Stimulated activated CD8-positive, alpha-beta memory T cell treated with anti-CD3 and anti-CD28 coated beads, Interleukin-15, amount 100 ng/mL, for 4 hours (primary cell): ENCODE measurements at places on chromosomes 7 and 10.

- no peak for DNase-seq
These were observed 288.4 kb upstream of the LRRTM3 start for GRCh38 chr10:66637273-66638036.

- DNase-seq, result no peak
These were observed 41.8 kb upstream of the FAM133B start for GRCh38 chr7:92631850-92632487.

DNA sequence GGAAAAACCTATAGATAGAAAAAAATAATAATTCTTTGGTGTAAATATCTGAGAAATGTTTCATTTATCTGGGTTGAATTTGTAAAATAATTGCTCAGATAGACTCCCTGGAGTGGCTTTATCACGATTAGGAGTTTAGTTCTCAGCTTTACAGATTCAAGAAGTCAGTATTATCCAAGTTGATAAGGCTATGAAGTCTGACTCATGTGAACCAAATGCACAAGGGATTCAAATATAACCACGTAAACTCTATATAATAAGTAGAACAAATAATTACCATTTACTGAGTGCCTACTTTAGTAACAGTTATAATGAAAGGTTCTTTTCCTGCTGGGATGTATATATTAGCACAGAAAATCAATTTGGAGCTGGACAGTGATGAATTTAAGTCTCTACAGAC, 290.4 kb downstream of the PRKG1 start:
- no peak for DNase-seq

DNA sequence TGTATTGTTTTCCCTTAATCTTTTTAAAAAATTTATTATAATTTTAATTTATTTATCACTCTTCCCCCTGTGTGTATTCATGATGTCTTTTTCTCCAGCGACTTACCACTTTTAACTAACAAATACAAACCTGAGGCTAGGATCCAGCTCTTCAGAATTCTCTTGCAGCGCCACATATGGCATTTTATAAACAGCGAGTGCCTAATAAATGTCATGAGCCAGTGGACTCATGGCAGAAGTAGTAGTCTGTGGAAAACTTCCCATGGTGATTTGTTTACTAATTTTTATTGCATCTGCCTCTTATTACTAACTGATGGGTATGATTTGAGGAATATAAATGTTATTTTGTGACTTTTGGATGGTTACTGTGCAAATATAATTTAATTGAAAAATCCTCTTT, 102.9 kb downstream of the EXOC4 start:
- DNase-seq, result no peak

DNA sequence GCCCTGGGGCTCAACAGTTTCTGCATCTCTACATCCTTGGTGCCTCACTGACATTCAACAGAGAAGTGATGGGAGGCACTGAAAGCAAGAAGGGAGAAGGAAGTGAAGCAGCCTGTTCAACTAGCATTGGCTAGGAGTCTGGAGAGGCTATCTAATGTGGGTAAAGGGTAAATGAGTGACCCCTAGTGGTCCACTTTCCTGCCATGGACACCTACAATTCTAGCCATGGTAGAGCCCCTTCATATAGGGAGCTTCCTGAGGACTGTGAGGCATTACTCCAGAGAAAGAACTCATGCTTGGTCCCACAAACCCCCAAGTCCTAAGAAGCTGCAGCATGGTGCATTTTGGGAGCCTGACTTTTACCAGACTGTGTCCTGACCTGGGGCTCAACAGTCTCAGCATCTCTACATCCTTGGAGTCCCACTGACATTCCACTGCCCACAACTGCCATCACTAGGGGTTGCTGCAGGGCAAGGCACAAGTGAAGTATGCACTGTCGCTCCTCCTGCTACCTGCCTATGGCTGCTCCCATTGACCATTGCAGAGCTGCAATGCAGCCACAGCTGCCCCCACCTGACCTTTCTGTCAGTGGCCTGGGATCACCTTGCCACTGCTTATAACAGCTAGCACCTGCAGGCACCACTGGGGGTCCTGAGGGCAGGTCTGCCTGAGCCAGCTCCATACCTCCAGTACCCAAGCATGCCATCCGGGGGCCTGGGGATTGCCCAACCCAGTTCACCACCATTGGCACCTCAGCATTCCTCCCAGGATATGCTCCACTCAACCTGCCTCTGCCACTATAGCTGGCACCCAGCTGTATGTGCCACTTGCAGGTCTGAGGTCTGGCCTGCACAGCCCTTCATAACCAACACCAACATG, 44.1 kb upstream of the CDK6 start:
- DNase-seq, result no peak

- no peak for DNase-seq
These were observed 37.4 kb downstream of the ZNRF2 start for GRCh38 chr7:30321882-30322192.

DNA sequence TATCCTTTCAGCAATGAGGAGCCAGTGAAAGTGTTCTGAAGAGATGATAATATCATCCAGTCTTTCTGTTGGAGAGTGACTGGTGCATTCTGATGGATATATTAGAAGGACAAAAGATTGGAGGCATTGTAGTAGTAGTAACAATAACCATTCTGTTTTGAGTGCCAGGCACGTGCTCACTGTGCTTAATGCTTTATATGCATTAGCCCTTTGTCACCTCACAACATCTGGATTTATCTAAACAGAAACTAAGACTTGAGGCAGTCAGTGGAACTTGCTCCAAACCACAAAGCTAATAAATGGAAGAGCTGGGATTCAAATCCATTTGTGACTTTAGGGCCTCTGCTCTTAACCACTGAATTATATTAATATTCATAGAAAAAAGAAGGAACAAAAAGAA, 84.5 kb upstream of the OIT3 start:
- DNase-seq, result no peak

GRCh38 chr7:155454183-155455112, 3.5 kb upstream of the EN2 start:
- DNase-seq, result no peak

DNA sequence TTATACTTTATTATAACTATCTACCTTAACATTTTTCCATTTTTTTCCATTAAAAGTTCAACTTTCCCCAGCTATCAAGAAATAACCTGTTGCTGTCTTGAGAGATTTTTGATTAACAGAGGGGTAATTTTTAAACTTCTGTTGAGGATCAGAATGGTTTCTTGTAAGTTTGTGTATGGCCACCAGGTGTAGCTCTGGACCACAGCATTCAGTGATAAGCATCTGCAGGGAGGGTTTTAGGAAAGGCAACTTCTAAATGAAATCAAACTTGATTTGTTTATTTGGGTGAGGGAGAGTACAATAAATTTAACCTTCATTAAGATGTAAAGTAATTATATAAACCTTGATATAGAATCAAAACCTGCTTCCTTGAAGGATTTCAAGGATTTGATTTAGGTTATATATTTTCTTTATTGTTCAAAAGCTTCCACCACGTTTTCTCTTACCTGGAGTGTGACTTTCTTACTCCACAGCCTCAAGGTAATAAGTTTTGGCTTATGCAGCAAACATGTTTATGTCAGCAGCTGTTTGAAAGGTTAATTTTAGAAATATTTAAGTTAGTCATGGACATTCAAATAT, 153.3 kb downstream of the STK31 start:
- DNase-seq, result no peak

DNA sequence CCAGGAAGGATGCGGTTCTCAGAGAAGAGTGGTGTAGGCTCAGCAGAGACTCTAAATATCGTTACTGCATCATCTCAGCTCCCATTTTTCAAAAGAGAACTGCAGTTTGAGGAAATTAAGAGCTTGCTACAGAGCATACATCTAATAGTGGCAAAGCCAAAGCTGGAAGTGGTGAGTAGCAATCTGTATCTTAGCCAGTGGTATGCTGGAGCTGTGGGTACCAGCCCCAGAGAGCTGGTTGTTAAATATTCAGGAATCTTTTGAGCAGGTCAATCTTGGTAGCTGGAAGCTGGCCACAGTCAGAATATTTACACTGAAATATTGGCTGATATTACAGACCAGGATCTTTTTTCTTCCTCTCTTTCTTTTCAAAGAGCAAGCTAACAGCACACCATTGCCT, 88.4 kb upstream of the STEAP1B start:
- no peak for DNase-seq

- DNase-seq, result no peak
These were observed 1131.9 kb upstream of the CELF2 start for GRCh38 chr10:9885761-9886160.

DNA sequence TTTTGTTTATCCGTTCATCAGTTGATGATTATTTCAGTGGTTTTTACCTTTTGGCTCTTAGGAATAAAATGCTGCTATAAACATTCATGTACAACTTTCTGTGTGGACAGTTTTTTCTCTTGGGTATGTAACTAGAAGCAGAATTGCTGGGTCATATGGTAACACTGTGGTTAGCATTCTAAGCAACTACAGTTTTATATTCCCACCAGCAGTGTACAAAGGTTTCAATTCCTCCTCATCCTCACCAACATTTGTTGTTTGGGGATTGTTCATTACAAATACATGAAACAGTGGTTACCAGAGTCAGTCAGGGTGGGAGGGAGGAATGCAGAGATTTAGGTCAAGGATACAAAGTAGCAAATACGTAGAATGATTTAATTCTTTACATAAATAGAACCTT, 97.0 kb downstream of the NPSR1 start:
- DNase-seq, result no peak

DNA sequence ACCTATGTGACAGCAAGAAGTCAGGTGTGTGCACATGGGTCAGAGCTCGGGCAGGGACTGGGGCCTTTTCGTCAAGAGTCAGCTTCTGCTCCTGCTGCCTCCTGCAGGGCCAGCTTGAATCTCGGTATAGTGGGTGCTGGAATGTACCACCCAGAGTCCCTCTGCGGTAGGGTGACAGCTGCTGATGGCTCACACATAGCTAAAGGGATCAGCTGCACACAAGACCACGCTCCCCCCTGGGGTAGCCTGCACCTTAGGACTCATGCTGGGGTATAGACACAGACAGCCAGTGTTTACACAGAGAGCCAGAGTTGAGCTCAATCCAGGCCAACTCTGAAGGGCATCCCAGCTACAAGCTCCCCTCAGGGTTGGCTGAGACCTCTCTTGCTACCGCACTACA, 14.0 kb upstream of the COL13A1 start:
- no peak for DNase-seq

DNA sequence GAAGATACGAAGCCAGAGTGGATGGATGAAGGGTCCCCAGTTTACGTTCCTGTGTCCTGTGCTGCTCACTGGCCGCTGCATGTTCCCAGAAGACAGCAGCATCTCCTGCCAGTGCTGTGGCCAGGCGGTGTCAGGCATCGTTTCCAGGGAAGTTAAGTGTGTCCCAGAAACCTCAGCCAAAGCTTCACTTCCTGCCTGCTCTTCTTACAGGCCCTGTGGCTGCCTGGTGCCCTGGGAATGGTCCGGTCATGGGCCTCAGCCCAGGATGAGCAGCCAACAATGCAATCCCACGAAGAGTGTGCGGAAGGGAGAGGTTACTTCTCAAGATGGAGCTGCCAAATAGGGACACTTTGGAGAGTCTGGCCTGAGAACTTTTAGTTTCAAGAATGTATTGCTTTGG, 99.7 kb upstream of the TARP start:
- no peak for DNase-seq

GRCh38 chr7:13041368-13041988, 354.0 kb downstream of the ARL4A start:
- no peak for DNase-seq

GRCh38 chr10:114174695-114175188, 739 bp upstream of the CCDC186 start:
- no peak for DNase-seq

- no peak for DNase-seq
These were observed 42.0 kb downstream of the CCDC6 start for GRCh38 chr10:59864141-59864962.

DNA sequence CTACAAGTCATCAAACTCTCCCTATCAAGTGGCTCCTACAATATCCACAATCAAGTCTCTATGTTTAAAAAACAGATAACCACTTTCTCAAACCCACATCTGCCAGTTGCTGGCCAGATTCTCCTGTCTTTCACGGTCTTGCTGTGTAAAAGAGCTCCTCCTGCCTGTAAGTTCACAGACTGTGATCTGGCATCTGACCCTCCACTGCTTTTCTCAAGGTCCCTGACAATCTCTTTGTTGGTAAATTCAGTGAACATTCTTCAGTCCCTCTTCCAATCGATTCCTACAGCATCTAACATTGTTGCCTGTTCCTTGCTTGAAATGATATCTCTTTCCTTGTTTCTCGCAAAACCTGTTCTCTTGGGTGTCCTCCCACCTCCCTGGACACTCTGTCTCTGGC, 18.5 kb upstream of the LMOD2 start:
- no peak for DNase-seq

- no peak for DNase-seq
These were observed 94.8 kb upstream of the HDAC9 start for GRCh38 chr7:18400726-18401125.

- peak; percentile 14 for DNase-seq
These were observed 84.0 kb downstream of the GSAP start for GRCh38 chr7:77331938-77332695.

- DNase-seq, result no peak
These were observed 64.8 kb downstream of the ARMC3 start for GRCh38 chr10:22992621-22993020.

GRCh38 chr7:143960813-143961610, 6.4 kb downstream of the OR2F1 start:
- DNase-seq, result no peak

GRCh38 chr10:121715969-121716368, 117.7 kb upstream of the FGFR2 start:
- no peak for DNase-seq

DNA sequence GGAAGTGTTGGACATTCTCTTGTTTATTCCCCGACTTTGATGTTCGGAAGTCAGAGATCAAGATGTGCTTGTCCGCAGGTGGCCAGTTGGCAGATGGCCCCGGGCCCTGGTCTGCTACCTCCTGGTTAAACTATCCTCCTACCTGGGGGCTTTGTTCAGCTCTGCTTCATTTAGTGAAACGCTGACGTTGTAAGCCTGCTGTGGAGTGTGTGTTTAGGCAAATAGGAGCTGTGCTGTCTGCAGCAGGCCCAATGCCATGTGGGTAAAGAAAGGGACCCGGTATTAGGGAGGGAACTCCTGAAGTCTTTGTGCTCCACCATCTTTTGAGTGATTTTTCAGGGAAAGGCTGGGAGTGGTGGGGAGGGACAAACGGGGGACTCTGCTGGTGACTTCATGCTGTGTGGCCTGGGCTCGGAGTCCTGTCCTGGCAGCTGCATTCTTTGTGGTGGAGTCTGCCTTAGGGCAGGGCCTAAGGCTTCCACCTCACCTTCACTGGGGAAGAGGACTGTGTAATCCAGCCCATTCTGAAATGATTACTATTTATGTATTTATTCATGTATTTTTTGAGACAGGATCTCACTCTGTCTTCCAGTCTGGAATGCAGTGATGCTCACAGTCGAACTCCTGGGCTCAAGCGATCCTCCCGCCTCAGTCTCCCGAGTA, 171.1 kb upstream of the KLF6 start:
- no peak for DNase-seq
